ENCODE measurements at places on chromosomes 7 and 10. TPM values are rescaled to one million over a fixed set of nuclear protein-coding genes. Genes with fewer than 3 reads are reported as not detected.

PIP gene
- polyA plus RNA-seq, result not detected

WDFY4 gene
- polyA plus RNA-seq, result 3.1 TPM

MYH16 gene
- 0.45 TPM for polyA plus RNA-seq

SUN3 gene
- not detected for polyA plus RNA-seq

FOXP2 gene
- polyA plus RNA-seq, result 7.9 TPM

GNAI1 gene
- polyA plus RNA-seq, result 36.0 TPM

ECHS1 gene
- 143 TPM for polyA plus RNA-seq

C10orf95 gene
- polyA plus RNA-seq, result 0.22 TPM

GPR37 gene
- 54.6 TPM for polyA plus RNA-seq

FZD1 gene
- 19.4 TPM for polyA plus RNA-seq

JAKMIP3 gene
- 0.31 TPM for polyA plus RNA-seq

TMEM176B gene
- 11.7 TPM for polyA plus RNA-seq

PDZD7 gene
- 1.7 TPM for polyA plus RNA-seq

GIMAP7 gene
- polyA plus RNA-seq, result 10.4 TPM

ASNS gene
- polyA plus RNA-seq, result 11.5 TPM

GIMAP8 gene
- 6.5 TPM for polyA plus RNA-seq

TES gene
- polyA plus RNA-seq, result 16.7 TPM

ADAM12 gene
- polyA plus RNA-seq, result 14.8 TPM

TMEM196 gene
- polyA plus RNA-seq, result 0.13 TPM

ADCY1 gene
- polyA plus RNA-seq, result 10.9 TPM

SLC18A2 gene
- 0.20 TPM for polyA plus RNA-seq

ANK3 gene
- 77.5 TPM for polyA plus RNA-seq

OAT gene
- 72.3 TPM for polyA plus RNA-seq

CLDN3 gene
- polyA plus RNA-seq, result 0.11 TPM

RPA3 gene
- polyA plus RNA-seq, result 26.3 TPM

CDC14C gene
- polyA plus RNA-seq, result not detected

PNLIPRP2 gene
- polyA plus RNA-seq, result 0.50 TPM

GNGT1 gene
- not detected for polyA plus RNA-seq

SPDYE9 gene
- polyA plus RNA-seq, result 0.10 TPM

SFRP4 gene
- 9.2 TPM for polyA plus RNA-seq

SPDYE1 gene
- polyA plus RNA-seq, result 2.0 TPM

ZNF425 gene
- polyA plus RNA-seq, result 4.7 TPM

IL6 gene
- polyA plus RNA-seq, result not detected

NUTM2E gene
- not detected for polyA plus RNA-seq

LCOR gene
- 13.6 TPM for polyA plus RNA-seq

PRKCQ gene
- 21.9 TPM for polyA plus RNA-seq

BLNK gene
- 1.6 TPM for polyA plus RNA-seq

TMEM184A gene
- polyA plus RNA-seq, result 0.95 TPM

PRTFDC1 gene
- 20.3 TPM for polyA plus RNA-seq

CYP2W1 gene
- 26.3 TPM for polyA plus RNA-seq

ANKRD7 gene
- polyA plus RNA-seq, result 0.44 TPM

PIK3CG gene
- polyA plus RNA-seq, result 2.5 TPM

MMP21 gene
- polyA plus RNA-seq, result 0.34 TPM

DGKI gene
- 0.96 TPM for polyA plus RNA-seq

NUTM2A gene
- 5.7 TPM for polyA plus RNA-seq

RBM17 gene
- polyA plus RNA-seq, result 112 TPM

CTNNA3 gene
- 5.1 TPM for polyA plus RNA-seq

MINPP1 gene
- 20.6 TPM for polyA plus RNA-seq

CARD11 gene
- polyA plus RNA-seq, result 0.43 TPM

TCAF2 gene
- polyA plus RNA-seq, result 12.5 TPM
